Vagina (tissue), 2 donors: ENCODE measurements at places on chromosomes 5 and 9. TPM values are rescaled to one million over a fixed set of nuclear protein-coding genes. Genes with fewer than 3 reads are reported as not detected.

The ELAVL2 gene
- total RNA-seq = 2.2 TPM

The CER1 gene
- total RNA-seq = not detected

- H3K4me1 ChIP-seq = no peaks in the 10 kb centered on the region
- no peaks in the 10 kb centered on the region for H3K36me3 ChIP-seq
- no peaks in the 10 kb centered on the region for H3K27me3 ChIP-seq
- no peak overlapping the region for H3K27ac ChIP-seq
- no peak for DNase-seq
- no peak overlapping the region for H3K4me3 ChIP-seq
Observed at GRCh38 chr5:40667161-40667663, 12.5 kb upstream of the PTGER4 start.

- no peak for DNase-seq
- H3K27ac ChIP-seq = no peak overlapping the region
- H3K27me3 ChIP-seq = no peaks in the 10 kb centered on the region
- peaks cover 43% of the 10 kb centered on the region for H3K36me3 ChIP-seq
- no peaks in the 10 kb centered on the region for H3K4me1 ChIP-seq
Observed at GRCh38 chr5:136174021-136174659, 18.8 kb downstream of the SMIM32 start.

DNA sequence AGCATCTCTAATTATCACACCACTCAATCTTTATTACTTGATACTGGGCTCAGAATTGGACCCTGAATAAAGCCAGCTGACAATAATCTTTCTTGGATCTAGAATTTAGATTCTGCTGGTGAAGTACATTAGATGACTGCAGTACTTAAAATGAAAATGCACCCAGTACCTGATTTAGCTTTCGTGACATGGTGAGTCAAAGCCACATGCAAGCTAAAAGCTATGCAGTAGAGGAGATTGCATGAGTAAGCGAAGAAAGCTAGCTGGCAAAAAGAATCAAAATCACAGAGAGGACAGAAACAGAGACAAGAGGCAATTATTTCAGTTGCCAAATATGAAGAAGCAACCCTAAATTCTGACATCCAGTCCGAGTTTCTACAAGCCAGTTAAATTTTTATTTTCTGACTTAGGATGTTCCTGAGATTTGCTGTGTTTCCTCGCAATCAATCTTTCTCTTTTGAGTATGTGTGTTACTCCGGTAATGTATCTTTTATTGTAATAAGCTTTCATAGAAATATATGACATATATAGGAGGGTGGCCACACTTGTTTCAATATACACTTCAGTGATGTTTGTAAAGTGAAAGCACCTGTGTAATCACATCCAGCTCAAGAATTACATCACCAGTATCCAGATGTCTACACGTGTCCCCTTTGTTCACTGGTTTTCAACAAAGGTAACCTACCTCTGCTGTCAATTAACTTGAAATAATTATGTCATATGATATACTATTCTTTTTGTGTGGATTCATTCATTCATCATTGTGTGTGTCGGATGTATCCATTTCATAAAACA, 101.7 kb downstream of the CDH18 start:
- H3K4me1 ChIP-seq = no peaks in the 10 kb centered on the region
- DNase-seq = no peak
- H3K27ac ChIP-seq = no peak overlapping the region
- H3K27me3 ChIP-seq = no peaks in the 10 kb centered on the region
